ENCODE measurements at places on chromosomes 2 and 18.

DNA sequence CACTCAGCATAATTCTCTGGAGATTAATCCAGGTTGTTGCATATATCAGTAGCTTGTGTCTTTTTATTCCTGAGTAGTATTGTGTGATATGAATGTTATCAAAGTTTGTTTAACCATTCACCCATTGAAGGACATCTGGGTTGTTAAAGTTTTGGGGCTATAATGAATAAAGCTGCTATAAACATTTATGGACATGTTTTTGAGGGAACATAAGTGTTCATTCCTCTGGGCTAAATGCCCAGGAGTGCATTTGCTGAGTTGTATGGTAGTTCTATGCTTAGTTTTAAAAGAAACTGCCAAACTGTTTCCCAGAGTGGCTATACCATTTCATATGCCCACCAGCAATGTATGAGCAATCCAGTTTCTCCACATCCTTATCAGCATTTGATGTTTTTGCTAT, 21.8 kb upstream of the KCNJ13 start:
- no peak for DNase-seq

DNA sequence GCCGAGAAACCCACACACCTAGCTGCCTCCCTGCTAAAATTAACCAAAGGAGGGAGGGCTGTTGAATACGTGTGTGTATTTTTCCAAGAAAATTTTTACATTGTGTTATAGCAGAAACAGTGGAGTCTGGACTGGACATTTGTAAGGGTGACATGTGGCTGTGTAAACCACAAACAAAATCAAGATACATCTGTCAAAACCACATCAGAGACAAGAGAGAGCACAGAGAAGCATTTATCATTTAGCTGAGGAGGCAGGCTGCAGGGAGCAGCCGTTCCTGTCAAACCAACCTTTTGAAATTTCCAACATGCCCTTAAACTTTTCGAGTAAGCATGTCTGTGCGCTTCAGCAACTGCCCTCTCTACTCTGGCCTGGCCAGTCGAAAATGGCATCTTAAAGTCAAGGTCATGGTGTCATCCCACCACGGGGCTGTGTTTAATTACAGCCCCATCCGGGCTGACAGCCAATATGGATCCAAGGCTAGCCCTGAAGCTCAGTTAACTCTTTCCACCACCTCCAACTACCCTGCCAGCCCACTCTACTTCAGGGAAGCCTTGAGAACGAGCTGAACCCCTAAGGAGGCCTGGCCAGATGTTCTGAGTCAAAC, 8.4 kb downstream of the BCL11A start:
- no peak for DNase-seq

DNA sequence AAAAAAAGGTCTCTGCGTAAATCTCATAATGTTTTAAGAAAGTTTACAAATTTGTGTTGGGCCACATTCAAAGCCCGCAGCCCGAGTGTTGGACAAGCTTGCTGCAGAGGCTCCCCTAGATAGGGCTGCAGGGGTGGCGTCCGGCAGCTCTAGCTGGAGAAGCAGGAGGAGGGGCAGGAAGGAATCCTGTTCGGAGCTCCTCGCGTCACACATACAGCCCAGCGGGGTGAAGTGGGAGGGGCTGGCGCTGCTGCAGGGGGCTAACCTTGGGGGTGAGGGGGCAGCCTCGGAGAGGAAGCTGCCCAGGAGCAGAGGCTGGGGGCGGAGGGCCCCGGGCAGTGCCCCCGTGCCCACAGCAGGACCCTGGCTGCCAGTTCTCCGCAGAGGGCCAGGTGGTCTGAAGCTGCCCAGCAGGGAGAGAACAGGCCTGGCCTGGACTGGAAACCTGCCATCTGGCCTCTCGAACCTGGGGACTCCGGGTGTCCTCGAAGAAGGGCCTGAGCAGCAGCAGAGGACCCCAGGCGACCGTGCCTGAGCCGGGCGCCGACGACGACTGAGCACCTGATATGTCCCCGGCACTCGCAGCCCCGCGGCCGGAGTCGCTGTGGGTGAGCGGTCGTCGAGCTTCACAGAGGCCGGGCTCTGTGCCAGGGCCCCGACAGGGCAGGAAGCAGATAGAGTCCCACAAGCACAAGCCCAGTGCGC, 2.6 kb upstream of the GPR35 start:
- peak; percentile 47 for DNase-seq

DNA sequence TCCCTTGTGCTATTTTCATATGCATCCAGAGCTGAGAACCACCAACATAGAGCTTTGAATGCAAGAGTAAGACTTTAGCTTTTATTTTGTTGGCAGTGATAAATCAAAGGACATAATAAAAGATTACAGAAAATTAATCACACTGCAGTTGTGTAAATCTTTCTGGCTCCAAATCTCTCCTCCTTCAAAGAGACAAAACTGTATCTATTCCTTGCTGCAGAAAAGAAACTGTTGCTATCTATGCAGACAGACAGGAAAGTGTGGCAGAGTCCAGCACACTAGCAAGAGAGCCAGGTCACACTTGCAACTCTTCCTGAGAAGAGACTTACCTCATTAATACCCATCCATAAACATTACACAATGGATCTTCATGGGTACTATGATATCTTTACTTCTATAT, 57.5 kb downstream of the DTNB start:
- DNase-seq = no peak

DNA sequence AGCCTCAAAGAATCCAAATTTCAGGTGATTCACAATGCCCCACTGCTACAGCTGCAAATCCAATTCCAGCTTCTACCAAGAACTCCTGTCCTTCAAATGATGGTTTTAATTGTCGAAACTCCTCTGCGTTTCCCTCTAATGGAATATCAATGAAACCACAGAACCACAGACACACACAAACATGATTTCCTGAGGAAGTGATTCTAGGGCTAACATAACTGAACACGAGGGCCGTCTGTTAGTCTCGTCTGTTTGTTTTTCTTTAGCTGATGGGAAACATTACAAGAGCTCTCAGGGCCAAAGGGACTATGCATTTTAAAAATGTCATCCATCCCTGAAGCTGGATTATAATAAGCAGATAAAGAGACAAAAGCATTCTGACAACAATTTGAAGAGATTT, 59.4 kb downstream of the RNF152 start:
- DNase-seq = peak; percentile 13

Measured in central memory CD4-positive, alpha-beta T cell (primary cell).